Heart right ventricle (tissue), 16 donors: ENCODE measurements at places on chromosomes 5 and 9. TPM values are rescaled to one million over a fixed set of nuclear protein-coding genes. Genes with fewer than 3 reads are reported as not detected.

The SLC25A48 gene
- total RNA-seq: not detected

The C5orf58 gene
- not detected for total RNA-seq

The MAP1B gene
- total RNA-seq: 111 TPM

The TMEM215 gene
- total RNA-seq: not detected

The GRIN3A gene
- 0.25 TPM for total RNA-seq

The TAF1L gene
- not detected for total RNA-seq

The MCCC2 gene
- total RNA-seq: 131 TPM

The CACFD1 gene
- total RNA-seq: 10.5 TPM

The HK3 gene
- 4.5 TPM for total RNA-seq

DNA sequence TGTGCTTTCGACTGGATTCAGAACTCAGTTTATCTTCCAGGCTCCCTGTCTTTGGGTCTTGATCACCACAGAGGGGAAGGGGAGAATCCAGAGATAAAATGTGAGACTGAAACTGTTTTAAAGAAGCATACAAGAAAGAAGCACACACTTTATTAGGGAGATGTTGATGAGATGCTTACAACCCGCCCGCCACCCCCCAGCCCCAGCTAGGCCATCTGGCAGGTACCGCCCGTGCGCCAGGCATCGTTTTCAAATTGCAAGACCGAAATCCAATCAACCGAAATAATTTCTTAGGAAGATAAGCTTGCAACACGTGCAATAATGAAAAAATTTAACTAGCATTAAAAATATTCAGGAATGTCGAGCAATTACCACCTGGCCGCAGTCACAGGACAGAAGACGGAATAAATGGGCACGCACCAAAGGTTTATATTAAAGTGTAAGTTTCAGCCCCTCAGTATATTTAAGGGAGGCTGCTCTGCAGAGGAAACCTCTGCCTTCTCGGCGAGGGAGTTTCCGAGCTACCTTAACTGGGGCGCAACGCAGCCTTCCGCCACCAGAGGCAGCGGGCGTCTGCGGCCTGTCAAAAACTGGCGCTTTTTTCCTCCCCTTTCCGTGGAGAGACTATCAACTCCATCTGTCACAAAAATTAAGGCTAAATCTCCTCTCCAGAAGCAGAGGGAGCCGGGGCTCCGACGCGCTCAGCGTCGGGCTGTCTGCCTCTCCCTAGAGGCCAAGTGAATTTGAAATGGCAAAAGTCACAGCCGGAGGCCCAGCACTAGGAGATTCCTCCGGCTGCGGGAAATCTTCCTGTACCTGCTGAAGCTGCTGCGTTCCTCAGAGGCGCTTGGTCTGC is 996 bp upstream of the GAS1 start:
- peak overlapping the region; percentile 92 for H3K27ac ChIP-seq
- DNase-seq: peak; percentile 78
- no peaks in the 10 kb centered on the region for H3K36me3 ChIP-seq
- no peaks in the 10 kb centered on the region for H3K27me3 ChIP-seq
- peaks cover 25% of the 10 kb centered on the region for H3K4me1 ChIP-seq

DNA sequence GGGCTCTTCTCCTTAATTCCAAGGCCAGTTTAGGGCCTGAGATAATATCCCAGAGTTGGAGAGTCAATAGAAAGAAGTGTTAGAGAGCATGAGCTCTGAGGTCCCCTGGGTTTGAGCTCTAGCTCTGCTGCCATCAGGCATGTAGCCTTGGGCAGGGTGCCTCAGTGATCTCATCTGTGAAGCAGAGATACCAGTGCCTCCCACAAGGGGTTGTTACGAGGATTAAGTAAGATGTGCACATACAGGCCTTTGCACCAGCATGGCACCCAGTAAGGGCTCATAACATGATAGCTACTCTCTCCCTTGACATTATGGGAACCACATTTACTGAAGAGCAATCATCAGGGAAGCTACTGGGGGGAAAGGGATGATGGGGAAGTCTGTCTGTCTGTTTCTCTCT is 265.7 kb downstream of the HSPA4 start:
- no peaks in the 10 kb centered on the region for H3K4me1 ChIP-seq
- H3K27ac ChIP-seq: no peak overlapping the region

DNA sequence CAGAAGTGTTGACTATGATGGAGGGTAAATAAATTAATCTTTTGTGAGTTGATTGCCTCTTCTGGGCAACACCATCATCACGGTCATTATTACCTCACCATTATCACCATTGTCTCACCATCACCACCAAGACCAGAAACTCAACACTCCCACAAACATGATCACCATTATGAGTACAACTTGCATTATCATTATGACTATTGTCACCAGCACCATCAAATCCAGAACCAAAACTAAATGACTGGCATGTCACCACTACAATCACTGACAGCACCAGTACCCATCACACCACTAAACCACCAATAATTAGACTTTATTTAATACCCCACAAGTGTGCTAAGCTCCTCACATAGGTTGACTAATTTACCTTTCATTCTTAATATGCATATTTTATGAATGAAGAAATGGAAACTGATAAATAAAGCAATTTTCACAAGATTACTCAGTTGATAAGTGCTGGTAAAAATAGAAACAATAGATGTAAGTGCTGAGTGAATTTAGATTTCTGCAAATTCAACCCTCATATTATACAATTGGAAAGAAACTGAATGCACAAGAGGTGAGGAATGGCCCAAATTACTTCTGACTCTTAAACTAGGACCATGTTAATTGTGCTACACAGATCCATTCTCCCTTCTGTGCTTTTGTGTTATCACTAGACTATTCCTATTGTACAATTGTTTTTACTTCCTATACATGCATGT is 517.8 kb upstream of the PAPPA start:
- H3K27ac ChIP-seq: no peak overlapping the region
- H3K4me3 ChIP-seq: no peak overlapping the region
- H3K27me3 ChIP-seq: no peaks in the 10 kb centered on the region
- no peaks in the 10 kb centered on the region for H3K36me3 ChIP-seq
- H3K4me1 ChIP-seq: no peaks in the 10 kb centered on the region
- no peak for DNase-seq

DNA sequence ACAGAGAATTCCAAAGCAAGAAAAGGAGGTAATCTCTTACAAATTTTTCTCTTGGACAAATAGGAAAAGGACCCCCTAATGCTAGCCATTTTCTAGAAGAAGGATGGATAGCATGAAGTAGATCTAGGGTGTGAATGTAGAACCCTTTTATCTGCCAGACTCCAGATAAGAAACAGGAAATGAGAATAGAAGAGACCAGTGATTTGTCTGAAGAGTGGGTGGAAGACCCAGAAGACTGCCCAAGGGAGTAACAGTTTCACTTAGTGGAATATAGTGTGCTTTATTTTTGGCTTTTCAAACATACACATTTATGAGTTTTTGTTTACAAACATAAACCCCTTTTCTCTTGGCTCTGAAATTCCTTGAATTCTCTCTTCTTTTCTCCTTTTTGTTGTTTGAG is 25.0 kb downstream of the ECM2 start:
- H3K4me1 ChIP-seq: peaks cover 48% of the 10 kb centered on the region
- H3K4me3 ChIP-seq: no peak overlapping the region
- no peak for DNase-seq
- H3K27ac ChIP-seq: no peak overlapping the region

- H3K4me3 ChIP-seq: no peak overlapping the region
- H3K27ac ChIP-seq: no peak overlapping the region
- no peak for DNase-seq
- no peaks in the 10 kb centered on the region for H3K36me3 ChIP-seq
- H3K4me1 ChIP-seq: no peaks in the 10 kb centered on the region
Measured at GRCh38 chr5:6590581-6590980, 42.3 kb downstream of the NSUN2 start.

DNA sequence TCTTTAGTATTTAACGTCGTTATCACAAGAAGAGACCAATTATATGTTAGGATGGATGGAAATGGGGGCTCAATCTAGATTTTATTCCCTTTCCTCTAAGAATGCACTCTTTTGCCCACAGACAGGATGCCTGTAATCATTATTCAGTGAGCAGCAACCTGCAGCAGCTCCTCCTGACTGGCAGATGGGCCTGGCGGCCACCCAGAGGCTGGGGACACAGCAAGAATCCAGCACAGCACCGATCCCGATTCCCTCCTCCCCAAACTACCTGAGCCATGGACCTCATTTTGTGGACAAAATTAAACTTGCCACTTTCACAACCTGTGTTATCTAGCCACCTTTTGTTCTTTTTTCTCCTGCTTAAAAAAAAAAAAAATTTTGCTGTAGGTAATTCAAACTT is 101.0 kb downstream of the USP20 start:
- H3K27ac ChIP-seq: no peak overlapping the region
- H3K4me1 ChIP-seq: peaks cover 35% of the 10 kb centered on the region
- H3K27me3 ChIP-seq: no peaks in the 10 kb centered on the region
- DNase-seq: no peak
- H3K4me3 ChIP-seq: no peak overlapping the region

GRCh38 chr9:74413876-74414275 is 83.3 kb upstream of the RORB start:
- no peak for DNase-seq
- H3K4me3 ChIP-seq: no peak overlapping the region
- no peak overlapping the region for H3K27ac ChIP-seq
- H3K36me3 ChIP-seq: no peaks in the 10 kb centered on the region
- no peaks in the 10 kb centered on the region for H3K27me3 ChIP-seq
- no peaks in the 10 kb centered on the region for H3K4me1 ChIP-seq

GRCh38 chr5:97601651-97602050 is 418.6 kb upstream of the RIOK2 start:
- DNase-seq: no peak
- H3K4me3 ChIP-seq: no peak overlapping the region
- no peaks in the 10 kb centered on the region for H3K4me1 ChIP-seq
- no peaks in the 10 kb centered on the region for H3K36me3 ChIP-seq
- H3K27ac ChIP-seq: no peak overlapping the region

DNA sequence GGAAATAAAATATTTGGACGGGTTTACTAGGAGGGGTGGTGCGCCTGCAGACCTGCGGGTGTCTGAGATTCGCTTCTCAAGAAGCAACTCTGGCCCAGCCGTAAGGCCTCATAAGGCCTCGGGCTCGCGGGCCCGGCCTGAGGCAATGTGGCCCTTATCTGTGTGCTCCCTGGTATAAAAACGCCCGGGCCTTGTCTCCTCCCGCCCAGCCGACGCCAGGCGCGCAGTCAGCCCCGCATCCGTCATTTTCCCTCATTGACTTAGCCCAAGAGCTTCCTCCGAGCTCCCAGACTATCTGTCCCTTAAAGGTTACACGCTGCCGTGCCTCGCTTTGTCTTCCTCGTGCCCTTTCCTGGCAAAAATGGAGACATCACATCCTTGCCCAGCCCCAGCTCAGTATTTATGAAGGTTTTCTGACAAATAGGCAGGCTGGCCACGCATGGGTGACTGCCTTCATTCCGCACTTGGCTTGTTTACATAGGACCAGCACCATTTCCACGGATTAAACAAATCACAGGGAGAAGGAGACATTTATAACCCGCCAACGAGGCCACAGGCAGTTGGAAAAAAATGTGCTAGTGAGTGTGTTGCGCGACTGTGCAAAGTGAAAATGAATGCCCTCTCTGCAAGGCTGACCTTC is 74.5 kb upstream of the TBCA start:
- H3K36me3 ChIP-seq: no peaks in the 10 kb centered on the region
- peak overlapping the region; percentile 35 for H3K4me3 ChIP-seq
- H3K4me1 ChIP-seq: peaks cover 7% of the 10 kb centered on the region
- no peak overlapping the region for H3K27ac ChIP-seq

GRCh38 chr9:106577121-106577520 is 285.8 kb upstream of the ZNF462 start:
- no peak overlapping the region for H3K27ac ChIP-seq
- H3K4me1 ChIP-seq: no peaks in the 10 kb centered on the region
- no peak for DNase-seq
- no peak overlapping the region for H3K4me3 ChIP-seq

- no peak for DNase-seq
- no peak overlapping the region for H3K27ac ChIP-seq
- H3K4me1 ChIP-seq: no peaks in the 10 kb centered on the region
- no peaks in the 10 kb centered on the region for H3K27me3 ChIP-seq
- no peak overlapping the region for H3K4me3 ChIP-seq
Measured at GRCh38 chr9:5876711-5877110, 14.0 kb upstream of the MLANA start.

GRCh38 chr5:40551496-40552491 is 127.9 kb upstream of the PTGER4 start:
- H3K4me3 ChIP-seq: no peak overlapping the region
- H3K4me1 ChIP-seq: no peaks in the 10 kb centered on the region
- no peaks in the 10 kb centered on the region for H3K27me3 ChIP-seq
- H3K27ac ChIP-seq: no peak overlapping the region
- no peaks in the 10 kb centered on the region for H3K36me3 ChIP-seq
- DNase-seq: no peak

DNA sequence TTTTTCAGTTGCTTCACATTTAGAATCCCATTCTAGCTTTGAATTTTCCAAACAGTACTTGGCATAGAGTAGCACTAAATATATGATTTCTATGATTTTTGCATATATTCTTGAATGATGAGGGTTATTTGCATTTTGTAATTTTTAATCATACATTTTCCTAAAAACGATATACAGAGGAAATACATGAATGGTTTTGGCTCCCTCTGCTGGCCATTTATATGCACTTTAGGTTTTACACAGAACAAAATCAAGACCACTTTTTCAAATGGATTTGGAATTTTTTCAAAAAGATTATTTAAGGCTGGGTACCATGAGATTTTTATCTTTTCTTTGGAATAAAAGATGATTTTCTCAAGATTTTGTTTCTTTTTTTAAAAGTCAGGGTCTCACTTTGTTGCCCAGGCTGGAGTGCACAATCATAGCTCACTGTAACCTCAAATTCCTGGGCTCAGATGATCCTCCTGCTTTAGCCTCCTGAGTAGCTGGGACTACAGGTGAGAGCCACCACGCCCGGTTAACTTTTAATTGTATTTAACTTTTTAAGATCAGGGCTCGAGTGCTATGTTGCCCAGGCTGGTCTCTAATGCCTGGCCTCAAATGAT is 16.7 kb upstream of the COMMD10 start:
- no peaks in the 10 kb centered on the region for H3K27me3 ChIP-seq
- no peak overlapping the region for H3K27ac ChIP-seq
- H3K4me1 ChIP-seq: peaks cover 5% of the 10 kb centered on the region
- DNase-seq: no peak

GRCh38 chr9:68974431-68974830 is 39.5 kb downstream of the PRKACG start:
- peaks cover 40% of the 10 kb centered on the region for H3K4me1 ChIP-seq
- peak overlapping the region; percentile 52 for H3K4me3 ChIP-seq
- no peaks in the 10 kb centered on the region for H3K27me3 ChIP-seq

- H3K4me1 ChIP-seq: peaks cover 6% of the 10 kb centered on the region
- no peaks in the 10 kb centered on the region for H3K27me3 ChIP-seq
- no peak overlapping the region for H3K4me3 ChIP-seq
Measured at GRCh38 chr9:16192403-16193017, 639.7 kb downstream of the CCDC171 start.

DNA sequence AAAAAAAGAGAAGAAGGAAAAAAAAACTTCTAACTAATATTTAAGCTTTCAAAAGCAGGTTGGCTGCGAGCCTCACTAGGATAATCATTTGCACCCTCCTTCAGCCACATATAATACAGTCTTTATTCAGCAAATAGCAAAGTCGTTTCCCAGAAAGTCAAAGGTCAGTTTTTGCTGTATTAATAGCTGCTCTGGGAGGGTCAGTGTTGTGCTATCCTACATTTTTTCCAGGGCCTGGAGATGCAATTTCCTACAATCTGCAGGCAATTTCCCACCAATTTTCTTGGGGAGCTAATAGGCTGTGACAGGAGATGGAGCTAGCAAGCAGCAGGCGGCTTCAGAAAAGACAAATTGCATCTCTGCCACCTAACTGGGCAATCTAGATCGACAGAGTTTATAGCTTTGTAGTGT is 136.8 kb downstream of the TLE1 start:
- no peaks in the 10 kb centered on the region for H3K36me3 ChIP-seq
- no peak for DNase-seq
- H3K4me1 ChIP-seq: peaks cover 2% of the 10 kb centered on the region
- no peaks in the 10 kb centered on the region for H3K27me3 ChIP-seq
